ENCODE measurements at places on chromosomes 5 and 9.

DNA sequence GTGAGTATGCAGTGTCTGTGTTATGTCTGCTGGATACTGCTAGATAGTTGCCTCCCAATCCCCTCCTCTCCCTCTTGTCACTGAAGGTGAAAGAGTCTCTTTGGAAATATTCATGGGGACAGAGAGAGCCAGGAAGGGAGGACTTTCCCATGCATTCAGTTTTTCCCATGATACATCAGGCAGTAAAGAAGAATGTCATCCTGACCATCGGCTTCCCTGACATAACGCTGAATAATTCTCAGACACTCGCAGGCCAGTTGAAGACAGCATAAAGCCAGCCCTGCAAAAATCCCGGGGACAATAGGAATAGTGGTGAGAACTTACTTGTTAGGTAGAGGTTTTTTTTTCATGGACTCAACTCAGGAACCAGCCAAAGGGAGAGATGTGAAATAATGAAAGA, 58.1 kb downstream of the KLF4 start:
- DNase-seq, result no peak

DNA sequence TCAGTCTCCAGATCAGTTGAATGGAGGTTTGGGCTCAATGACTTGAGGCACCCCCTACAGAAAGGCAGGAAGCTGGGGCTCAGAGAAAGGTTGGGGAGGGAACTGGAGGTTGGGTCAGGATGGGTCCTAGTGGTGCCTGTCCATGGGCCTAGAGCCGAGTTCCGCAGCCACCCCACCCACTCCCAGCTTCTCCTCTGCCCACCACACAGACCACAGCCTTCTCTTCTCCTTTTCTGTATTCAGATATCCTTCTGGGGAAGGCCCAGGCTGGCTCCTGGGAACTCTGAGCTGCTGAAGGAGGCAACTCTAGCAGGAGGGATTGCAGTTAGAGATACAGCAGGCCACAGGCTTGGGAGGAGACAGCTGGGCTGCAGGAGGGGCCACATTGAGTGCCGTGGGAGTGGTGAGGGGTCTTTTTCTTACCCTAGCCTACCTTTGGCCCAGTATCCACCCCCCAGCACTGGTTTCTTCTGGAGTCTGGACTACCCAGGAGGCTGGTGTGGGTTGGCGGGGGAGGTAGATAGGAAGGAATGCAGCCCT, 15.4 kb upstream of the PTGS1 start:
- no peak for DNase-seq

DNA sequence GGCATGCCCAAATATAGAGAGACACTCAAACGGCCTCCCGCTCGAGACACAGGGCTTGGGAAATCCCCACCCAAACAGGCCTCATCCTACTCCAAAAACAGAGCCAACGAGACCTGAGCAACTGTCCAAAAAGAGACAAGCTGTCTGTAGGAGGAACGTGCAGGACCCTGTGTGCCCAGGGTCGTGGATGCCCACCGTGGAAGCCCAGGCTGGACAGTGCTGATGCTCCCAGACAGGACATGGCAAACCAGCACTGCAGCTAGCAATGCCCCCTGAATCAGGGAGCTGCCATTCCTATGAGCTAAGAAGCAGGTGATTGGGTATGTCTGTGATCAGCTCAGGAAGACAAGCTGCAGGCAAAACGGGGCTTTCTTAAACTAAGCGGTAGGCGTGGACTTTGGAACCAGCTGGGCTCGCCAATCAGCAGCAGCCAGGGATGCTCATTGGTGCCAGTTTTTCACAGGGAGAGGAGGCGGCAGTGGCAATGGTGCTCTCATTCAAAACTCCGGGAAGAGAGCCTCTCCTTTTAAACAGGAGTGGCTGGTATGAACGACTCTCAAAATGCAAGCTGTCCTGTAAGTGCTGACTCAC, 113.1 kb upstream of the IRX2 start:
- DNase-seq, result no peak

GRCh38 chr5:126656401-126657007, 55.8 kb downstream of the PHAX start:
- DNase-seq, result no peak

DNA sequence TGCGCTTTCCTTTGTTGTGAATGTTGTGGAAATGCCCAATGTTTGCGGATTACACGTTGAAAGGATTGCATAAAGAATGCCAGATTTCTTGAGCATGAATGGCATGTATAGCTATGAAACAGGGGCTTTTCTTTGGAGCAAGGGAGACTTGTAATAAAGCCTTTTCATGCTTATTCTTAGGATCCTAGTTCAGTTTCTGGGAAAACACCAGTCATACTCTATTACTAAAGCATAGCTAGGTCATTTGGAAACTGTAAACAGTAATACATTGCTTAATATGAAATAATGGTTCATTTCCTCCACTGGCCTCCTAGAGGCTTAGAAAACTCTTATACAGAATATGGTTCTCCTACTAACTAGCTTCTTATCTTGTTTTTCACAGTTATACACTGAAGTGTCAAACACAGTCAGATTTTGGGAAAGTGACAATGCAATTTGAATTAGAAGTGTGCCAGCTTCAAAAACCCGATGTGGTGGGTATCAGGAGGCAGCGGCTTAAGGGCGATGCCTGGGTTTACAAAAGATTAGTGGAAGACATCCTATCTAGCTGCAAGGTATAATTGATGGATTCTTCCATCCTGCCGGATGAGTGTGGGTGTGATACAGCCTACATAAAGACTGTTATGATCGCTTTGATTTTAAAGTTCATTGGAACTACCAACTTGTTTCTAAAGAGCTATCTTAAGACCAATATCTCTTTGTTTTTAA, 104.2 kb downstream of the MELK start:
- DNase-seq, result no peak

- DNase-seq, result no peak
These were observed 368.1 kb upstream of the CTNND2 start for GRCh38 chr5:12272389-12272788.

- no peak for DNase-seq
These were observed 9.5 kb downstream of the INVS start for GRCh38 chr9:100108559-100108958.

DNA sequence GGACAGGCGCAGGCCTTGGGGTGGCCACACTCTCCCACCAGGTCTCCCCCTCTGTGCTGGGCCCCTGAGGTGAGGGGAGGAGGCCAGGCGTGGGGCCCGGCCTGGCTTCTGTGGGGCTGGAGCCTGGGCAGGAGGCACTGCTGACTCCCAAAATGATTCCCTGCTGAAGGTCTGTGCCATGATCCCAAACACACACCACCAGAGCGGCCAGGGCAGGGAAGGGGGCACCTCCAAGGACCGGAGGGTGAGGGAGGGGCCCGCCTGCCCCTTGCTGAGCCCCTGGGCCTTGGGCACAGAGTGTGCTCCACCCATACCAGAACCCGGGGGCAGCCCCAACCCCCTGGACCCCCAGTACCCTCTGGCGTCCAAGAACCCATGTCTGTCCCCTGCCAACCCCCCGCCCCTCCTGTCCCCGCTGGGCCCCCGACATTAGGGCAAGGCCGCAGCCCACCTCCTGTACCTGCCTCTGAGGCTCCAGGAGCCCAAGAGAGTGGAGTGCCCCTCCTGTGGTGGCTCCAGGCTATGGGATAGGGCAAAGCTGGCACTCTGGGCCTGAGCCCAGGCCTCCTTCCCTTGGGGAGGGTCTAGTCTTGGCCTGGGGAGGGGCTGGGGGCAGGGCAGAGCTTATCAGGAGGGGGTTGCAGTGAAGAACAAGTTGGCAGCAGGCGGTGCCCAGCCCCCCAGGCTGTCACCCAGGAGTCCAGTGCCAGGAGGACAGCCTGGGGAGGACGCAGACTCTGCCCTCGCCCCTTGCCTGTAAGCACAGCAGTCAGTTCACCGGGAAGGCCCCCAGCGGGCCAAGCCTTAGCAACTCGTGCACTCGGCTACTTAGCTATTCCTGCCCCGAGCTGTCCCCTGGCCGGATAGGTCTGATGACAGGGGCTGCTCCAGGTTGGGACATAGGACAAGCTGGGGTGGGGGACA, 2.6 kb upstream of the EGFL7 start:
- DNase-seq, result no peak

- DNase-seq, result no peak
These were observed 80.6 kb downstream of the HINT1 start for GRCh38 chr5:131084436-131084835.

GRCh38 chr5:6765612-6766525, 52.6 kb downstream of the TENT4A start:
- DNase-seq, result no peak

GRCh38 chr9:18474783-18475182, 830 bp downstream of the ADAMTSL1 start:
- DNase-seq, result no peak

GRCh38 chr5:6495433-6496206, 47.0 kb downstream of the UBE2QL1 start:
- DNase-seq, result no peak

DNA sequence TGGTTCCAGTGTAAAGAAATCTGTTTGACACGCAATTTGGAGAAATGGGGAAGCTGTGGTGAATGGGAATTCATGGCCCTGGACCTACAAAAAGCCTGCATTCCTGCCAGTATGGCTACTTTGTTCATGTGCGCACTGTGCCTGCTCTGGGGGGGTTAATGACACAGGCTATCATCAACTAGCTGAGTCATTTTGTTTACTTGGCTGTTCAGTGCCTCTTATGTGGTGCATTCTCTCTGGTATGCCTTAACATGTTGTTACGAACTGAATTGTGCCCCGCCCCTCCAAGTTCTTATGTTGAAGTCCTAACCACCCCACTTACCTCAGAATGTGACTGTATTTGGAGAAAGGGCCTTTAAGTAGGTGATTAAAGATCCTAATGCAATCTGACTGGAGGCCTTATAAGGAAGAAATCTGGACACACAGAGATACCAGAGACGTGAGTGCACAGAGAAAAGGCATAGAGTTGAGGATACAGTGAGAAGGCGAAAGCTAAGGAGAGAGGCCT, 20.4 kb upstream of the UBAP1 start:
- DNase-seq, result no peak

GRCh38 chr9:23590276-23591000, 235.6 kb downstream of the ELAVL2 start:
- no peak for DNase-seq

- no peak for DNase-seq
These were observed 8.7 kb downstream of the TRIM36 start for GRCh38 chr5:115160975-115161475.

GRCh38 chr5:179258922-179259730, 86.1 kb downstream of the ADAMTS2 start:
- no peak for DNase-seq

DNA sequence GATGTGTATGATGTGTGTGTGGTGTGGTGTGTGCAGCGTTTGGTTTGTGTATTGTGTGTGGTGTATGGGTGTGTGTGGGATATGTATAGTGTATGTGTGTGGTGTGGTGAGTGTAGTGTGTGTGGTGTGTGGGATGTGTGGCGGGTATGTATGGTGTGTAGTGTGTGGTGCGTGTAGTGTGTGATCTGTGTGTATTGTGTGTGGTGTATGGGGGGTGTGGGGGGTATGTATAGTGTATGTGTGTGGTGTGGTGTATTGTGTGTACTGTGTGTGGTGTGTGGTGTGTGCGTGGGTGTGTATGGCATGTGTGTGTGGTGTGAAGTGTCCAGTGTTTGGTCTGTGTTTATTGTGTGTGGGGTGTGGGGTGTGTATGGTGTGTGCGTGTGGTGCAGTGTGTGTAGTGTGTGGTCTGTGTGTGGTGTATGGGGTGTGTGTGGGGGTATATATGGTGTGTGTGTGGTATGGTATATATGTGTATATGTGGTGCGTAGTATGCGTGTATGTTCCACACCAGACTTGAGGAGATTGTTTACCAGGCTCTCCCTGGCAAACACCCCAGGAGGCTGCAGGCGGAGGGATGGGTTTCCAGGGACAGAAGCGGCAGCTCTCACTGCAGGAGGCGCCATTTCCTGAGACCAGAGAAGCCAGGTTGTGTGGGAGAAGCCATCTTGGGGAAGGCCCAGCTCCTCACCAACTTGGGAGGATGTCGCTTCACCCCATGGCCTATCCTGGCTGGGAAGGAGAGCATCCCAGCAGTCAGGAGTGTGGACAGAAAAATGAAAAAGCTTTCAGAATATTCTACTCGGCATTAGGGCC, 138.1 kb downstream of the NXNL2 start:
- DNase-seq, result no peak

GRCh38 chr9:122364783-122365150, 6.1 kb upstream of the PTGS1 start:
- no peak for DNase-seq

GRCh38 chr5:173745123-173745522, 128.7 kb upstream of the BOD1 start:
- no peak for DNase-seq

- DNase-seq, result no peak
These were observed 68.9 kb downstream of the CSF2 start for GRCh38 chr5:132142459-132142858.

- DNase-seq, result no peak
These were observed 47.8 kb upstream of the TRIM32 start for GRCh38 chr9:116639251-116639741.

GRCh38 chr9:16687678-16688369, 182.6 kb downstream of the BNC2 start:
- no peak for DNase-seq

DNA sequence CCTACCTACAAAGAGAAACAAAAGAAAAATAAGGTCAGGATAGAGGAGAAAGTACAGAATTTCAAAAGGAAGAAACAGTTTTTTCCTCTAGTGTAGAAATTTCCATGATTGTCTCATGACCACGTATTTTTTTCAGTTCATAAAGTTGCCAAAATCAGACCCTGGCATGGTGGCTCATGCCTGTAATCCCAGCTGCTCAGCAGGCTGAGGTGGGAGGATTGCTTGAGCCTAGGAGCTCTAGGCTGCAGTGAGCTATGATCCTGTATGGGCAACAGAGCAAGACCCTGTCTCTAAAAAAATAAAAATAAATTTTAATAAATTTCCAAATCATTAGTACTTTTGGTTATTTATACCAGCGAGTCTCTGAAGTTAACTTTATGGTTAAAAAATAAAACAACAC, 37.8 kb downstream of the CWC27 start:
- no peak for DNase-seq

- no peak for DNase-seq
These were observed 42.9 kb upstream of the RNF130 start for GRCh38 chr5:180114304-180115003.

GRCh38 chr9:135787317-135787716, 85.3 kb downstream of the KCNT1 start:
- DNase-seq, result no peak

DNA sequence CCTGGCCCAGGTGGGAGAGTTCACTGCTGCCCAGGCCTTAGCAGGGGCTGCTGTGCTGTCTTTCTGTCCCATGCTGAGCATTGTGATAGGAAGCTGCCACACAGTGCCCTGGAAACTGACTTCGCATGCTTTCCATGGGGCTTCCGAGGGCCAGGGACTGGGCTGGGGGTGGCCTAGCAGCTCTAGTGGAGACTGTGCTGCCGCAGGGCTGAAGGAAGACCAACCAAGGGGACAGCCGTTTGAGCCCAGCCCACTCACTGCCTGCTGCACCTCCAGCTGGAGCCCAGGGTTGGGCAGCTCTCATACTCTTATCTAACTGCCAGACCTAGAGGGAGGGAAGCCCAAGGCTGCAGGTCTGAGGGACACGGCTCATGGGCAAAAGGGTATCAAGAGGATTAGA, 79.2 kb downstream of the RGS3 start:
- DNase-seq, result no peak

DNA sequence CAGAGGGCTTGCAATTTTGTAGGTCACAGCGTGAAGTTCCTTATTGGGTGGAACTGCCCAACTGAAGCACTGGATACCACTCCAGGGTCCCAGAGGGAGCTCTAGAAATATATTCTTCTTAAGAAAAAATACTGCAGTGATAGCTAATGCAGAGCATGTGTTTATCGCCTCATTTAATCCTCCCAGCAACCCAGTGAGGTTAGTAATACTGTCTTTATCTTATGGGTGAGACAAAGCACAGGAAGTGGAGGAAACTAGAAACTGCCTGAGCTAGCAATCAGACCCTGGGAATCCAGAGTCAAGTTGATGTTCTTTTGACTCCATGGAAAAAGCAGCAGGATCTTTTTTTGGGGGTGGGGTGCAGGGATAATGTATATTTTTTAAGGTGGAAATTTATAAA, 153.3 kb downstream of the PJA2 start:
- DNase-seq, result no peak
